ENCODE measurements at places on chromosomes 1 and 21.
A peak's percentile ranks its signal among the peaks of the same experiment; 100 is the strongest.

DNA sequence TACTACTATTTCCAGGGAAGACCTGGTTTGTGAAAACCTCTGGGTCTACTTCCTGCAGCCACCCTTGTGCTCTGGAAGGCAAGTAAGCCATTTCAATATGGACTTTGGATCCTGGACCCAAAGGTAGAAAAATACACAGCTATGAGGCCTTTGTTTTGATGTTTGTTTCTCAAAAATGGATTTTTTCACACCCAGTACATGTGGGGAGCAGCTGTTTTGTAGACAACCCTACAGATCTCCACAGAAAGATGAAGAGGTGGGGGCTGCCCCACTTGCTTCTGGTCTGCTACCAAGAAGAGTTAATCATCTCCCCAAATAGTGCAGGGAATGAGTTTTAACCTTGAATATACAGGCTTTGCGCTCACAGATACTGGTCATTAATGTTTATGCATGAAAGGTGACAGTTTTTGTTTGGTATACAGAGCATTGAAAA is 29.2 kb downstream of the ZNF281 start:
- DNase-seq = no peak

DNA sequence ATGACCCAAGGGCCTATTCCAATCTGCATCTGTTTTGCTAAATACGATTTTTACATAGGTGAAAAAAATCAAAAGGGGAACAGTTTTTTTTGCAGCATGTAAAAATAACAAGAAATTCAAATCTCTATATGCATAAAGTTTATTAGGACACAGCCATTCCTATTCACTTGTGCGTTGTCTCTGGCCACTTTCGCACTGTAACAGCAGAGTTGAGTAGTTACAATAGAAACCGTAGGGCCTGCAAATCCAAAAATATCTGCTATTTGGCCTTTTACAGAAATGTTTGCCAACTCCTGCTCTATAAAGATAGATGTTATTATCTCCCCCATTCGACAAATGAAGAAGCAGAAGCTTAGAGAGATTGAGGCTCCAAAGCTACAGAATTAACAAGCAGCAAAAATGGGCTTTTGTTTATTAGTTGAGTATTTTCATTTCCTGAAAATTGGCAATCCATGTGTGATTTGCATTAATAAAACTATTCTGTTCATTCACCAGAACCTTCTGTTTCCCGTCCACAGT is 5.5 kb downstream of the DYNLT5 start:
- no peak for DNase-seq

- no peak for DNase-seq
Measured at GRCh38 chr1:12132078-12132477, 34.7 kb upstream of the TNFRSF1B start.

DNA sequence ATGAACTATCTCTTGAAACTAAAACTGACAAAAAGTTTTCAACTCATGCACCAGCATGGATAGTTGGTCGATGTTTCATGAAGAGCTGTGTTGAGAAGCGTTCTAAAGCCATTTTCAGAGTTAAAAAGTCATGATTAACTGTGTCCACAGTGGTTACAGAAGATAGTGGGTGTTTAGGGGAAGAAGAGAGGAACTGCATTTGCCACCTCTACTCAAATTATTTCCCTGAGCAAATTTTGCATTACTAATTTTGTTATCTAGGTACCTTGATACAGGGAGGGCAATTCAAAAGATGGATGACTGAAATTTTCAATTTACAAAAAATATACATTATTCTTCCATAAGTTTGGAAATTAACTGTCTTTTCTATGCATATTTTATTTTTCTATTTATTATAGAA is 15.5 kb downstream of the SAMSN1 start:
- DNase-seq = no peak

DNA sequence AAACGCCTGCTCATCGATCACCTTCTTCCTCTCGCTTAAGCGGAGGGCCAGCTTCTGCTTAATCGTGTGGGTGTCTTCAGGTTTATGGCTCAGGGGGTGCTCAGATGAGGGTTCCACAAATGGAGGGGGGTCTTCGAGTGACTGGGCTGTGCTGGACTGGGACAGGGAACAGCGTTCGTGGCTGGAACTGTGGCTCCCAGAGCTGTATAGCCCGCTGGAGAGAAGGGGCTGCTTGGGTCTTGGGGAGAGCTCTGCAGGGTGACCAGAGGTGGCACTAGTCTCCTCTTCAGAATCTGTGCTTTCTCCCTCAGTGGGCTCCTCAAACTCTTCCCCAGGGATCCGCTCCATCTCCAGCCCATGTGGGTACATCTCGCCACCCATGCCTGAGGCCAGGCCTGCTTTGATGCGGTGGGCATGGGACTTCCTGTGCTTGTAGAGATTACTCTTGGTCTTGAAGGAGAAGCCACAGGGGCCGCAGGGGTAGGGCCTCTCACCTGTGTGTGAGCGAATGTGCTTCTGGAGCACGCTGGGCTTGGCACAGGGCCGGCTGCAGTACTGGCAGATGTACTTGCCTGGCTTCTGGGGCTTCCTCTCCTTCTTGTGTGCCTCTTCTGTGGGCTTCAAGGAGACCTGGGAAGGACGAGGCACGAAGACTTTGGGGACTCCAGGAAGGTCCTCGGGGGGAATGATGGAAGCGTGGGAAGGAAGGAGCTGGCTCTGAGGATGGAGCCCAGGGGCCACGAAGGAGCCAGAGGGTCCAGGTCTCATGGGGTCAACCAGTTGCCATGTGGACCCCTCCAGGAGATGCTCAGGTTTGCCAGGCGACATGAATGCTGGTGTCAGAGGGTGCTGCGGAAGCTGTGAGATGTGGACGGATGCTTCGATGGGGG is 99.4 kb upstream of the EDN2 start:
- no peak for DNase-seq

GRCh38 chr1:212077028-212077427 is 41.5 kb downstream of the DTL start:
- no peak for DNase-seq

DNA sequence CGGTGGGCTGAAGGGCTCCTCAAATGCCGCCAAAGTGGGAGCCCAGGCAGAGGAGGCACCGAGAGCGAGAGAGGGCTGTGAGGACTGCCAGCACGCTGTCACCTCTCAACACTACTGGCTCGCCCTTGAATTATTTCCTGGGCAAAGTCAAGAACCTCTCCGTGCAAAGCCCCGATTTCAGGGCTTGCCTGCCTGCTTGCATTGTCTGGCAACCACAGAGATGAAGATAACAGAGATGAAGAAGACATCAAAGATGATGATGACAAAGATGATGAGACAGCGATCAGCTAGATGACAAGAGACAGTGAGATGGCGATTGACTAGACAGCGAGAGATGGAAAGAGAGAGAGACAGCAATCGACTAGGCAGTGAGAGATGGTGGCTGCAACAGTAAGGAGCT is 976.5 kb downstream of the ADGRL2 start:
- DNase-seq = no peak

GRCh38 chr1:16068356-16069270 is 4.8 kb downstream of the FAM131C start:
- no peak for DNase-seq

GRCh38 chr1:163170975-163171676 is 31.6 kb downstream of the RGS5 start:
- DNase-seq = no peak

- DNase-seq = no peak
Measured at GRCh38 chr1:199759268-199759730, 268.2 kb upstream of the NR5A2 start.

- DNase-seq = no peak
Measured at GRCh38 chr1:205588636-205589035, 43.2 kb downstream of the ELK4 start.

GRCh38 chr1:197463142-197463541 is 195.1 kb downstream of the CRB1 start:
- no peak for DNase-seq

DNA sequence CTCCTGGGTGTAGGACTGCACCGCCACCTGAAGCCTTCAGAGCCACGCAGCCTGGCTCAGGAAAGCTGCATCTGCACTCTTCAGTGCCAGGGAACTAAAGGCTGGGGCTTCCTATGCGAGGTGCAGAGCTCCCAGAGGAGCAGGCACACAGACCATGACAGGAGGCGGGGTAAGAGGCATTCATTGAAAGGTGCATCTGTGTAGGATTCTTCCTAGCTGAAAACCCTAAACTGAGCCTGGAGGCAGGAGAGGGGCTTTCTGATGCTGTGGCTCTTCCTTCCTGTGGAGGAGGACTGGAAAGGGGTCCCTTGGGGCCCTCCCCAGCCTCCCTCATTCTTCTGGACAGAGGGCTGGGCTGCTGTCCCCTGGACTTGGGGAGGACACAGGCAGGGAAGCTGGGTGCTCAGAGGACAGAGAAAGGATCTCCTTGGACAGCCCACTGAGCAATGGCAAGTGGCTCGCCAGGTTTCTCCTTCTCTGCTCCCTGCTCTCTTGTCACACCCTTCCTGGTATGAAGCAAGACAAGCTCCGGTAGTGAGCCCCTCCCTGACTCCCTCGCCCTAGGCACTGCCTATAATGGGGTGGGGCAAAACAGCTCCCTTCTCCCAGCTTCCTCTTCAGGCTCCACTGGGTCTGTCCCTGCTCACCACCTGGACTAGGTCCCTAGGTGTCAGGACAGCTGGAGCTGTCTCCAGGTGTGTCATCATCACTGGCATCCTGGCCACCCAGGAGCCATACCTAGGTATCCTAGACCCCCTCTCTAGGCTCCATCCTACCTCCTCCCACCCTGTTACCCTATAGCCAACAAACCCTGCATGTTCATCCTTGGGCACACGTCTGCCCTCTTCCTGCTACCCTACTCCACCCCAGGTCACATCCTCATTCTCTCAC is 20.0 kb downstream of the S100A6 start:
- no peak for DNase-seq

GRCh38 chr1:156436141-156437036 is 64.2 kb downstream of the MEF2D start:
- DNase-seq = no peak

- no peak for DNase-seq
Measured at GRCh38 chr1:118145721-118146120, 39.3 kb downstream of the SPAG17 start.

GRCh38 chr1:225866061-225866837 is 15.9 kb downstream of the TMEM63A start:
- DNase-seq = peak; percentile 55

DNA sequence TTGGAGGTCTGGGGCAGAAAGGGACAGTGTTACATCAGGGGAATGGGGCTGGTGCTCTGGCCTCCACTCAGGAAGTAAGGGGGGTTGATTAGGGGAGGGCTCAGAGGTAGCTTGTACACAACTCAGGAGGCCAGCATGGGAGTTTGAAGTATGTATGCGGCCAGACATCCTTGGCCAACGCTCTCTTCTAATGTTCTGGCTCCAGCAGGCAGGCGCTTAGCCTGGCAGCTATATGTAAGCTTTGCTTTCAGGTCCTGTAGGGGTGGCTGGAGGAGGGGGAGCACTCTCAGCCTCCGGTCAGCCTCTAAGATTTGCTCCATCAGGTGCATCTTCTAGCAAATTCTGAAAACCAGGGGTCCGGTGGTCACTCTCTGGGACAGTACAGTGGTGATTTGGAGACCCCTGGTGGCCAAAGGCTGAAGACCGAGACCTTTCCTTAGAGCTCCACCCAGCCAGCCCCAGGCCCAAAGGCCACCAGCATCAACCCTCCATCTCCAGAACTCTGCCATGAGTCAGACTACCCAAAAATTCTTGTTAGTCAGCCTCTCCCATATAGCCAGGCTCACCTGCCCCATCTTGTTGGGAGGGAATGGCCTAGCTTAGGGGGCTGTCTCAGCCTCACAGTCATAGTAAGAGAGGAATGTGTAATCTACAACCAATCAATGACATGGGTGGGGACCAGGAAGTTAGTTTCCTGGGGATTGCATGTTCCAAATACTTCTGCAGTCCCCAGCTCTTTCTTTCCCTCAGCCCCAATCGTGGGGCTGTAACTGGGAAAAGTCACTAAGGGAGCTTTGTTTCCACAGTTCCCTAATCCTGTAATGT is 9.7 kb upstream of the COL8A2 start:
- peak; percentile 47 for DNase-seq

- no peak for DNase-seq
Measured at GRCh38 chr1:147892216-147892615, 10.4 kb upstream of the GJA8 start.

DNA sequence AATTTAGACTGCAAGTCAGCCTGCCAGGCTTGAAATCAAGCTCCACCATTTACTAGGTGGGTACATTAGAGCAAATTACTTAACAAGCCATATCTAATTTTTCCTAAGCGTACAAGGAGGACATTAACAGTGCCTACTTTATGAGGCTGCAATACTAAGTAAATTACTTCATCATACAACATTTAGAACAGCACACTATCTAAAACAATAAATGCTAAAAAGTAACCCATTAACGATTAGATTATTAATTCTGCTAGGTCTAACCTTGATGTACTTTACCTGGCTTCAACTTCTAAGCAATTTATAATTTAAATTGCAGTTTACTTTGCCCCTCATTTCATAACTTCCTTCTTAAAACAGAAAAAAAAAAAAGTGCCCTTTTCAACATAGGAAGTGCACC is 1155.6 kb upstream of the NCAM2 start:
- no peak for DNase-seq

- no peak for DNase-seq
Measured at GRCh38 chr1:39089931-39090521, 63.9 kb downstream of the NDUFS5 start.

DNA sequence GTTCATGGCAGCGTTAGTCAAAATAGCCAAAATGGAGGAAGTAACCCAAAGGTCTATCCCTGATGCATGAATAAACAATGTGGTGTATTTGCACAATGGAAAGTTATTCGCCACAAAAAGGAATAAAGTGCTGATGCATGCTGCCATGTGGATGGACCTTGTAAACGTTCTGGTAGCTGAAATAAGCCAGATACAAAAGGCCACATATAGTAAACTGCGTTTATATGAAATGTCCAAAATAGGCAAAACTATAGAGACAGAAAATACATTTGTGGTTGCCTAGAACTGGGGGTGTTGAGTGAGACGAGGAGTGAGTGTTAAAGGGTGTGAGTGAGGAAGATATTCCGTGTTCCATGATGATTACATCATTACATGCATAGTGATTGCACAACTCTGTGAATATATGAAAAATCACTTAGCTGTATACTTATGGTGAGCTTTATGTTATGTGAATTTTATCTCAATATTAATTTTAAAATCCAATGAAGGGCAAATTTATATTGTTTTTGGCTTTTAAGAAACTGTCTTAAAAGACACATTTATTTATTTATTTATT is 321.3 kb downstream of the KIF26B start:
- DNase-seq = no peak

DNA sequence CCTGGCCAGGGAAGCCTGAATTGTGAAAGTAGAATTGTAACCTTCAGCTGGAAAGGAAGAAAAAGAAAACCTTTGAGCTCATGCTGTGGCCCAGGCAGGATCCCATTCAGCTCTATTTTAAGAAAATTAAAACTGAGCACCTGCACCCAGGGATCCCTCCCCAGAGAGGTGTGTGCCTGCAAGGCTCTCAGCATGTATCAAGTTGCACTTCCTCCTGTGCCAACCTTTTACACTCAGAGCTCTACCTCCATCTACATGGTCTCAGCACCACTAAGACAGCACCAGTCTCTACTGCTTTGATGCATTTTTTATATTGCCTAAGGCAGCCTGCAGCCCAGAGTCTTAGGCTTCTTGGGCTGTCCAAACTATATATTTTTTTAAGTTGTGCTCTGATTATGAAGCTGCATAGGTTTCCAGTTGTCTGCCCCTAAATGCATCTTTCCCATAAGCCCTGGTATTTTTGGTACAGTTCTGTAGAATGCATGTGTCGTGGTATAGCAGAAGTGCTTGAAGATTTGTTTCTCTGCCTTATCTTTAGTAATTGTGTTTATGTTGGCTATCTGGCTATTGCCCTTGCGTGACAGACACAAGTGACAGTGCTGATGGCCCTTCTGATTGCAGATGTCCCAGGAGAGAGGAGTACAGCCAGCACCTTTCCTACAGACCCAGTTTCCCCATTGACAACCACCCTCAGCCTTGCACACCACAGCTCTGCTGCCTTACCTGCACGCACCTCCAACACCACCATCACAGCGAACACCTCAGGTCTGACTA is 63.1 kb downstream of the PTPRC start:
- no peak for DNase-seq

GRCh38 chr1:173329726-173330125 is 122.6 kb upstream of the TNFSF4 start:
- DNase-seq = no peak

Measured in stimulated activated CD4-positive, alpha-beta T cell treated with anti-CD3 and anti-CD28 coated beads, Interleukin-2, amount 100 ng/mL, for 48 hours (primary cell).